ENCODE measurements at places on chromosomes 1 and 21.

DNA sequence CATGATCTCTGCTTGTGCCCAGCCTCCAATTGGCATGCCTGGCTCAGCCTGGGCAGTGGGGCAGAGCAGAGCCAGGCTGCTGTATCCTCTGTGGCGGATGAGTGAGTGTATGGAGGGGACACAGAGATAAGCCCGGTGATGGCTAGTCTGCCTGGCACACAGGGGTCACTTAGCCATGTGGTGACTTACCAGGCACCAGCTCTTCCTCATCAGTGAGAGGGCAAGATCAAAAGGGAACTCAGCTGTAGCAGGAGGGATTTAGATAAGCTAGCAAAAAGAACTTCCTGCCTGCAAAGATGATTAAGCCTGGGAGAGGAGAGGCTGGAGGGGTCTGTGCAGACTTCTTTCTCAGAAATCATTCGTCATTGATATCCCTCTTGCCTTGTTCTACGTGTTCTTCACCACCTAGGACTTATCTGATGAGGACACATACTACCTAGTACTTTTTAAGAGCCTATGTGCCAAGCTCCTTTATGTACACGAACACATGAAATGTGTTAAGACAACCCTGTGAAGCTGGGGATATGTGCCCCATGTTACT lies 7.9 kb downstream of the KIF21B start:
- no peak for DNase-seq

DNA sequence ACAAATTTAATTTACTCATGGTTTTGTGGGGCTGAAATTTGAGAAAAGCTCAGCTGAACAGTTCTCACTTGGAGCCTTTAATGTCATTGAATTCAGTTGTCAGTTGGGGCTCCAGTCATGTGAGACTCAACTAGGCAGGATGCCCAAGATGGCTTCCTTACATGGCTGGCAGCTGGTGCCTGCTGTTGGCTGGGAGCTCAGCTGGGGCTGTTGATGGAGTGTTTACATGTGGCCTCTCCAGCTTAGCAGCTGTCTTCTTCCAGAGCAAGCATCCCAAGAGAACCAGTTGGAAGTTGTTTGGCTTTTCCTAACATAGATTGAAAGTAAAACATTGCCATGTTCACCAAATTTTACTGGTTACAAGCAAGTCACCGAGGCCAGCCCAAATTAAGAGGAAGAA lies 81.8 kb upstream of the KCNA3 start:
- DNase-seq, result peak; percentile 76

DNA sequence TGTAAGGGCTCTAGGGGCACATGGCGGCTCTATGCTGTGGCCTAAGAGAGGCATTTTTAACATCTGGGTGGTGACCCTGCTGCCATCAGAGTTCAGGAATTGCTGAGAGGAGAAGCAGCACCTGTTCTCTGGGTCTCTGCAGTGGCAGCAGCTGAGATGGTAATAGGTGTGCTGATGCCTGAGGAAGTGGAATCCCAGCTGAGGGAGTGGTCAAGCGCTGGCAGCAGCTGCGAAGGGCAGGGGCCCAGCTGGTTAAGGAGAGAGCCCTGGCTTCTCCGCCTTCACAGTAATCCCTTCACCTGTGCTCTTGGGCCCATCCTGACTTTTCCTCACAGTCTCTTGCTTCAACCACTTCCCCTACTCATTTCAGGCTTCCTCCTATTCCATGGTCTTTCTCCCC lies 39.8 kb downstream of the GJA5 start:
- no peak for DNase-seq

DNA sequence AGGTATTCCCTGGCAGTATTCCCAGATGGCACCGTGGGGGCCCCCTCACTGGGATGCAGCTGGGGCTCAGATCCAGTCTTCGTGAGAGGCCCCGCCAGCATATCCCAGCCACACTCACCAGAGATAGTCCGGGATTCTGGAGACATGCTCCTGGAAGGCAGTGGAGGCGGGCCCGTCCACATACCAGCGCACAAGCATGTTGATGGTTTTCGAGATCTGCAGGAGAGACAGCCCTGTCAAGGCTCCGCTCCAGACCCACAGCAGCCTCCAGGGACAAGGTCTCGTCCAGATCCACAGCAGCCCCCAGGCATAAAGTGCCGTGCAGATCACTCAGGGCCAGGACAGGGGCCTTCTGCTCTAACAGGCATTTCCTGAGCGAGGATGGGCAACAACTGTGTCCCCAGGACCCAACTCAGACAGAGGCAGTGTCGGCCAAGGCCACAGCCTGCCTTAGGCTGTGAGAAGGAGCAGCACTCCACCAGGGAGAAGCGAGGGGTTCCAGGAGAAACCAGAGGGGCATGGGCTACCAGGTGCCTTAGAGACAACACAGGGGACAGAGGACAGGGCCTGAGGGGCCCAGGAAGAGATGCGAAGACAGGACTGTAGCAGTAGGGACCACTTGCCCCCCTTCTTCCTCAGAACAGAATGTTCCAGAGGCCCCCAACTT lies 14.8 kb downstream of the LSS start:
- DNase-seq, result no peak

- DNase-seq, result no peak
Observed at GRCh38 chr1:29858646-29859045, 622.3 kb downstream of the PTPRU start.

DNA sequence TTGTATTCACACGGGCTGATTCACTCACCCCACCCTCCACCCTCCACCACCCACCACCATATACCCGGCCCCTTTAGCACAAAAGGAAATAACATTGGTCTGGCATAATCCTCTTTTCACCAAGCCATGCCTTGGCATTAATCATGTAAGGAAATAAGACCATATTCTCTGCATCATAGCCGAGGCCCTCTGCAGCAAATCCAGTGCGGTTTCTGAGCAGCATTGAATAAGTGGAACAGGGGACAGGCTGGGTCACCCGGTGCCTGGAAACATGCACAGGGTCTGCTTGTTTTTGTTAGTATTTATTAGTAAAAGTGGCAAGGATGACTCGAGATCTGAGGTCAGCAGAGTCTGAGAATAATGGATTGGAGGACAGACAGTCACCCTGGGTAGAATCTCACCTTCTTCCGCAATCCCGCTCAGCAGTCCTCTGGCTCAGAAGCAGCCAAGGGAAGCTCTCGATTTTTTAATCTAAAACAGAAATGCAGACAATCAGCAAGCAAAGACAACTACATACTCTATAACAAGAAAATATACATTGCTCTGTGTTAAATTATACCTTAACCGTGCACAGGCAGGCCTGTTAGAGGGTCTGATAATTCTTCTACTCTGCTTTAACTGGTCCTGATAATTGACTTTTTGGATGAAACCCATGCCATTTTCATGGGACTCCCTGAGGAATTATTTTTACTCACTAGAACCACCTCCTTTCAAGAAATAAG lies 52.4 kb upstream of the CDC42BPA start:
- no peak for DNase-seq

DNA sequence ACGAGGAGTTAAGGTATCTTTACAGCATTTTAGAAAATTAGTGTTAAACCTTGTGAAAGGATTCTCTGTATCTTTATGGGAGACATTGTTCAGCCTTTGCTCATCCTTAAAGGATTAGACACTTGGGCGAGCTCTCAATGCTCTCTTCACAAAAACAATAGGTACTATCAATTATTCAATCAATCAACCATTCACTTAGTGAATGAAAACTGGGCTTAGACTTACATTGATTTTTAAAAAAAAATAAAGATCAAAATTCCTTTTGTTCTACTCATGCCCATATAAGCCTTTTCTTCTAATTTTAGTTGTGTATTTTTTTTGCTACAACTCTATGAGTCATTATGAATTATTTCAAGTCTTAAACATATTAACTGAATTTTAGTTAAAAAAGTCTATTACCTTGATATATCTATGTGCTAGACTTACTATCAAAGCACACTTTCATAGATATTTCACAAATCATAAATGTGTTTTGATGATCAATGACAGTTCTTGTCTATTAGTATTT lies 181.2 kb downstream of the DPYD start:
- DNase-seq, result no peak

GRCh38 chr1:245188403-245188802 lies 33.6 kb downstream of the KIF26B start:
- no peak for DNase-seq

Measured in posterior cingulate gyrus (tissue), 11 donors.